Neural crest cell (in vitro differentiated cells): ENCODE measurements at places on chromosomes 6 and 20. TPM values are rescaled to one million over a fixed set of nuclear protein-coding genes. Genes with fewer than 3 reads are reported as not detected.

- H3K4me1 ChIP-seq: peaks cover 7% of the 10 kb centered on the region
- no peaks in the 10 kb centered on the region for H3K36me3 ChIP-seq
- no peaks in the 10 kb centered on the region for H3K27me3 ChIP-seq
- H3K27ac ChIP-seq: peak overlapping the region; percentile 81
Observed at GRCh38 chr6:157120534-157121232, 202.6 kb downstream of the TMEM242 start.

GRCh38 chr6:127510876-127511275 is 8.3 kb downstream of the MTCL3 start:
- peaks cover 40% of the 10 kb centered on the region for H3K36me3 ChIP-seq
- peak overlapping the region; percentile 74 for H3K4me3 ChIP-seq
- DNase-seq: no peak
- H3K4me1 ChIP-seq: peaks cover 32% of the 10 kb centered on the region

DNA sequence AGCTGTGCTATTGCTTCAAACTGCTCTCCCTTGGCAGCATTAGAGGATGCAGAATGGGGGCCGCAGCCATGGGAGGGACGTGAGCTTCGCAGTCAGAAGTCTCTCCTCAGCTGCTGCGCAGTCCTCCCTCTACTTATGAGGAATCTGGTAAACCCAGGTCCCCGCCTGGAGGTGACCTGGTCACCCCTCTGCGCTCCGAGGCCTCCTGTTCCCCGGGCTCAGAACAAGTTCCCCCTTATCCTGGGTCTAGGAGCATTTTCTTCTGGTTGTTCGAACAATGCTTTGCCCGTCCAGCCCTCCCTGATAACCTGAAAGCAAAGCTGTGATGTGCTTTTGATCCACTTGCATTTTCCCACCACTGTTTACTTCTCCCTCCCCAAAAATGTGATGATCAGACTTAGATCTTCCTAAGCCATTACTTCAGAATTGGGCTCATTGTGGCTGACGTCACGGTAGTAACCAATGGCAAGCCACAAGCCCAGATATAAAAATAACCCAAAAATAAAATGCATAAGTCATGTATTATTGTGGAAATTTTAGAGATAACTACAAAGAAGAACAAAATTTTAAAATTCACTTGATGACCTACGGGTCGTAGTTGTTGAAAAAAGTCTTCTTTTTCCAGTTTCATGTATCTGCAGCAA is 80.7 kb downstream of the SERAC1 start:
- no peak overlapping the region for H3K4me3 ChIP-seq
- DNase-seq: no peak
- H3K36me3 ChIP-seq: no peaks in the 10 kb centered on the region
- no peaks in the 10 kb centered on the region for H3K4me1 ChIP-seq
- no peaks in the 10 kb centered on the region for H3K27me3 ChIP-seq

DNA sequence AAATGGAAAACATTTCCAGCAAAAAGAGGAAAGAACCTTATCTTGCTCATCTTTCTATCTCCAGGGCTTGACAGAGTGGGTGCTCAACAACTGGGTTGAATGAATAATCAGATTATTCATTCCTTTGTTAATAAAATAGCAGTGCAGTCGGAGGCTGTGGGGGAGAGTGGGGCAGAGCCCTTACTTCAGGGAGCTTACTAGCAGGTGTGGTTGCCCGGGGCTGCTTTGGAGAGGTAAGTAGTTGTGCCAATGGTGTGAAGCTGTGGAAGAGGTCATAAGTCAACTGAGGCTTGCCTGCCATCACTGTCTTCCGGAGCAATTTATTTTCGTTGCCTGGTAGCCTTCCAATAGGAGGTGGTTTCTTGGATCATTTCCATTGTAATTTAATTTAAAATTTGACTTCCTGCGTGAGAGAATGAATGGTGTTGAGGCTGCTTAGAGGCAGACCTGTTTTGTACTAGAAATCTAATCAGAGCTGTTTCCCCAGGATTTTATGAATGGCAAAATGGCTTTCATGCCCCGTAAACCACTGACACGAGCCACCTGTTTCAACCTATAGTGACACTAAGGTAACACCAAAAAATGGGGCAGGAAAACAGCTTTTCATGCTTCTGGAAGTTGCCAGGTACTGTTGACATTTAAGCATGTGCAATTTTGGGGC is 51.4 kb downstream of the ZDHHC14 start:
- no peak overlapping the region for H3K27ac ChIP-seq
- no peak for DNase-seq
- peaks cover 2% of the 10 kb centered on the region for H3K36me3 ChIP-seq
- H3K4me3 ChIP-seq: no peak overlapping the region
- H3K4me1 ChIP-seq: peaks cover 25% of the 10 kb centered on the region
- peaks cover 29% of the 10 kb centered on the region for H3K27me3 ChIP-seq

DNA sequence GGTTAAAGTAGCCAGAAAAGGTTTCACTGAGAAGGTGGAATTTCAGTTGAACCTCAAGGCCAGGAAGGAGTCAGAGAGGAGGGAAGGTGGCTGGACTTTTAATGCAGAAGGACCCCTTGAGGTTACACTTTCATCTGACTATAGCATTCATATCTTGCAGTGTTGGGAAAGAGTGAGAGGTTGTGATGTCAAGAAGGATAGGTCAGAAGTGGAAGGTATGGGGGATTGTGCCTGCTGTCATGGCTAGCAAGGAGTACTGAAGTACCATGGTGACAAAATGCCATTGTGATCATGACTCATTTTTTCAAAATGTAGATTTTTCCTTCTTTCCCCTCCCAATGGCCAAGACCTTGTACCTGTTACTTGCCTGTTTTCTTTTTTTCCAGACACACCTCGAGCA is 5.2 kb upstream of the BACH2 start:
- H3K4me1 ChIP-seq: peaks cover 9% of the 10 kb centered on the region
- no peak overlapping the region for H3K27ac ChIP-seq
- H3K27me3 ChIP-seq: peaks cover 34% of the 10 kb centered on the region
- H3K36me3 ChIP-seq: no peaks in the 10 kb centered on the region
- H3K4me3 ChIP-seq: no peak overlapping the region

DNA sequence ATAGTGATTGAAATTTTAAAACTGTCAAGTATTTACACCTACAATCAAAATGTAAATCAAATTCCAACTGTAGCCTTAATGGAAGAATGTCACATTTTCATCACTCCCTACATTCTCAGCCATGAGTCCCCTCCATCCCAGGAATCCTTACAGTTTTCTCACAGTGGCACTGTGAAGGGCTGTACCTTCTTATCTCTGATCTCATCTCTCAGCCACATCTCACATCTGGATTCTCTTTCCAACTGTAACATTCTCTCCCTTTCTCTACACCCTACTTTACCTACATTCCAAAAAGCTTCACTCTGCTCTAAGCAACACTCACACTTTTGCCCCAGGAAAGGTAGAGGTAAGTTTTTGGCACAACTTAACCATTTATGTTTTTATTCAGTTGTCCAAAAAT is 8.9 kb upstream of the MARCKS start:
- H3K4me1 ChIP-seq: peaks cover 4% of the 10 kb centered on the region
- no peak for DNase-seq
- no peak overlapping the region for H3K4me3 ChIP-seq
- H3K36me3 ChIP-seq: no peaks in the 10 kb centered on the region
- no peaks in the 10 kb centered on the region for H3K27me3 ChIP-seq
- no peak overlapping the region for H3K27ac ChIP-seq

DNA sequence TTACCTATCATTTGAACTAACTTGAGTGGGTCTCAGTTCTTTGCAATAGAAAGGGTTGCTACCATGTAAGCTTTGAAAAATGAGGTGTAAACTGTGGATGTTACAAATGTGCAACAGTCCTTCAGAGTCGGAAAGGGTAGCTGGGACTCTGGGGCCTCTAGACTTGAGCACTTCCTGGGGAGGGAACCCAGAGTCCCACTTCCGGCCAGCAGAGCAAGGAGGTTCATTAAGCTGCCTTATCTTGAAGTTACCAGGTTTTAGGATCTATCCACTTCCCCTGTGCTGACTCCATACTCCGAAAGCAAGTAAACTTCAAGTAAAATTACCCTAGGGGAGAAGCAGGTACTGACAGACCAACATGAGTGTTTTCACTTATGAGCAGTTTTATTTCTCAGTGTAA is 9.4 kb downstream of the TRIM10 start:
- peaks cover 67% of the 10 kb centered on the region for H3K27me3 ChIP-seq
- H3K36me3 ChIP-seq: no peaks in the 10 kb centered on the region
- DNase-seq: no peak
- no peak overlapping the region for H3K27ac ChIP-seq
- no peak overlapping the region for H3K4me3 ChIP-seq

- no peaks in the 10 kb centered on the region for H3K27me3 ChIP-seq
- DNase-seq: no peak
- H3K4me3 ChIP-seq: no peak overlapping the region
- H3K36me3 ChIP-seq: peaks cover 24% of the 10 kb centered on the region
- no peak overlapping the region for H3K27ac ChIP-seq
Observed at GRCh38 chr6:143784316-143784715, 58.8 kb upstream of the LTV1 start.

GRCh38 chr6:43665376-43665775 is 20.5 kb downstream of the RSPH9 start:
- H3K27ac ChIP-seq: no peak overlapping the region
- no peak for DNase-seq
- H3K4me1 ChIP-seq: peaks cover 19% of the 10 kb centered on the region

Gene RBPJL
- not detected in 2 replicates for total RNA-seq

Gene FRK
- total RNA-seq: 0.11 and 0.12 TPM in 2 replicates
